NCI-H774 (cell line): ENCODE measurements at places on chromosomes 1 and 21.

GRCh38 chr1:21024918-21025317, 151.8 kb downstream of the EIF4G3 start:
- DNase-seq, result no peak

GRCh38 chr1:204149635-204150565, 1.9 kb downstream of the ETNK2 start:
- DNase-seq, result no peak

- DNase-seq, result peak; percentile 40
Observed at GRCh38 chr1:46547481-46548383, 3.7 kb downstream of the KNCN start.

DNA sequence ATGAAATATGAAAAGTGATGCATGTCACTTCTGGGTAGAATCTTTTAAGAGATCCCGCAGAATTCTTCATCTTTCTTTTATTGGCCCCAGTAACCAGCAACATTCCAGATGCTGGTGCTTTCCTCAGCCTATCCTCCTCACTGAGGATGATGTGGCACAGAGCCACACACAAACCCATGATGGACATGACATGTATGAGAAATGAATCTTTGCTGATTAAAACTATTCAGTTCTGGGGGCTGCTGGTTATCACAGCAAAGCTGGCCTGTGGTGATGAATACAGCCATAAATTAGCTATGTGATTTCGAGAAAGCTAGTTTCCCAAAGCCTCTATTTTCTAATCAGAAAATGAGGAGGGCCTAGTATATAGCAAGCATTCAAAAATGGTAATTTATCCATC, 8.3 kb upstream of the ERICH3 start:
- no peak for DNase-seq

DNA sequence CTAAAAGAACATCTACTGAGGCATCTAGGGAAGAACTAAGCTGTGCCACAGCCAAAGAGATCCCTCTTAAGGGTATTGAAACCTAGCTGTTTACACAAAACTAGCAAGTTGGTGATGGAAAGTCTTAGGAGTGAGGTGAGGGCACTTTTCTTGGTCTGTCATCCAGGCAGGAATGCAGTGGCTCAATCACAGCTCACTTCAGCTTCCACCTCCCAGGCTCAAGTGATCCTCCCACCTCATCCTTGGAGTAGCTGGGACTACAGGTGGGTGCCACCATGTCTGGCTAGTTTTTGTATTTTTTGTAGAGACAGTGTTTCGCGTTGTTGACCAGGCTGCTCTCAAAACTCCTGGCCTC, 2.4 kb downstream of the PLEKHO1 start:
- DNase-seq, result no peak

DNA sequence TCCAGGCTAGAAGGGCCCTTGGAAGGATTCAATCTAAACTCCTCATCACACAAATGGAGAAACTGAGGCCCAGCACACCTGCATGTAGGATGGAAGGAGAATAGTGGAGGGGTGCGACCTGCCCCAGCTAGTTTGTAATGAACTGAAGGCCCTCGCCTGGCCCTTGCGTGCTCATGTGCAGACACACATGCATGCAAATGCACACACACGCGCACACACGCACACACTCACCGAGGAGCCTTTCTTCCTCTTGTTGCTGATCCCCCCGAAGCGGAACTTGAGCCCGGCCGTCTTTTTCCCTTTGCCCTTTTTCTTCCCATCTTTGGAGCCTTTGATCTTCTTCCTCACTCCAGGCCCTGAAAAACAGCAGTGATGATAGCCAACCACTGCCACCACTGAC, 27.9 kb downstream of the CHD5 start:
- no peak for DNase-seq

DNA sequence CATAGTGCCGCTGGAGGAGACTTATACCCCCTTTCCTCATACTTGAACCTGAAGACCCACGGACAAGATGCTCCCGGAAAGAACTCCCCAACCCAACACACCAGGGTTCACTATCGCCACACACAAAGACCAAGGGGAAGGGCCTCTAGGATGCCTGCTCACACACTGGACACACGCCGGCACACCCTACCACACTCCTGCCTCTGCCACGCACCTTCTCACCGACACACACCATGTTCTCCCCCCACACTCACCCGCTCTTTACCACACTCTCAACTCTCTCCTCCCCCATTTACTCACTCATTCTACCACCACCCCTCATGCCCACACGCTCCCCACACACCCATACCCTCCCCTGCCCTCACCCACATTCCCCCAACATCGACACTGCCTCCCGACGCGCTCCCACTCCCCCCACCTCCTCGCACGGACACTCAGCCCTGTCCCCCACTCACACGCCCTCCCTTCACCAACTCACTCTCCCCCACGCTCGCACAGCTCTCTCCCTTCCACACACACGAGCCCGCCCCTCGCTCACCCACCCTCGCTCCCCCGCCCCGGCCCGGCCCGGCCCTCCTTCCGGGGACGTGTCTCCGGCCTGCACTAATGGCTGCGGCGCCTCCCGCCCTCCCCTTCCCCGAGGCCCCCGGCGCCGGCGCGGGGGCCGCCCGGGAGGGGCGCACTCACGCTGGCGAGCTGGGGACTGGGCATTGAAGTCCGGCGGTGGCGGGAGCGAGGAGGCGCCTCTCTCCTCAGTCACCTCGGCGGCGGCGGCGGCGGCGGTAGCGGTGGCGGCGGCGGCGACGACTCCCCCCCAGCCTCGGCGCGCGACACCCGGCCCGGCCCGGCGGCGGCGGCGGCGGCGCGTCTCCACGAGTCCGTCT, 626 bp downstream of the PTP4A2 start:
- peak; percentile 70 for DNase-seq

GRCh38 chr1:51863384-51863783, 15.1 kb downstream of the NRDC start:
- DNase-seq, result no peak

DNA sequence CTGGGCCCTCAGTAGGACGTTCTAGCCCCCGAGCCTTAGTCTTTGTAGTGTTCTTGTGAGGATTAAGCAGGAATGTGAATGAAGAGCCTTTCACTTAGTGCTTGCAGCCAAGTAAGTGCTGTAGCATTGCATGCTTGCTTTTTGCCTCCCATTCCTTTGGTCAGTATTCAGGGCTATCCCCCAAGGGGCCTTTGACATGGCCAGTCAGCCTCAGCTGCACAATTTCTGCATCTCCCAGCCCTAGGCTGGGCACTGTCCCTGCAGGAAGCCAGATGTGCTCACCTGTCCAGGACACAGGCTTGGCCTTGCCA, 30.5 kb downstream of the SOX13 start:
- DNase-seq, result no peak

- DNase-seq, result peak; percentile 28
Observed at GRCh38 chr21:29077651-29078090, 4.2 kb upstream of the CCT8 start.

DNA sequence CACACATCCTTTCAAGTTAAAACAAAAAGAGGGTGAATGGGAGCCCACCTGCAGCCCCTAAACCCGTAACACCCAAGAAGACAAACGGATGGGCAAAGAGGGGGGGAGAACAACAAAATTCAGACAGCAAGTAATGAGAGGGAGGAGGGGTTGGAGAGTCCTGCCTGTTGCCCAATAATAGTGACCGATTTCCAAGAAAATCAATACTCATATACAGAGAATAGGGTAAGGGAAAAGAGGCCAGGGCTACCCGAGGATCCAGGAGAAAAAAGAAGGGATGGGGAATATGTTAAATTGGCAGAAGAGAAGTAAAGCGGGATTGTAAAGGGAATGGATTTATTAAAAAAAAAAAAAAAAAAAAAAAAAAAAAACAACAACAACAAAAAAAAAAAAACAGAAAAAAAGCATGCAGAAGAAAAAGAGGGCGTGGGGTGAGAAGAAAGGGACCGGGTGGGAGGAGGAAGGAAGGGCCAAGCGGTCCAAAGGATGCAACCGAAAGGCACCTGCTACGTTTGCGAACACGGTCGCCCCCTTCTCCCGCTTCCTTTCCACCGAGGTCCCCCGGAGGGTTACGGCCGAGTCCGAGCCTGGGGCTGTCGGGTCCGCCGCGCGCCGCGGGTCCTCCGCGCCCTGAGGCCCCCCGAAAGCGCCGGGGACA, 930 bp downstream of the SLC30A10 start:
- DNase-seq, result no peak

- DNase-seq, result no peak
Observed at GRCh38 chr1:170594066-170594626, 62.2 kb downstream of the GORAB start.

GRCh38 chr1:161044908-161045735, 655 bp downstream of the USF1 start:
- peak; percentile 40 for DNase-seq

- peak; percentile 37 for DNase-seq
Observed at GRCh38 chr1:89986020-89986419, 8.9 kb upstream of the ZNF326 start.

- no peak for DNase-seq
Observed at GRCh38 chr21:17197996-17198395, 314.8 kb upstream of the CXADR start.

DNA sequence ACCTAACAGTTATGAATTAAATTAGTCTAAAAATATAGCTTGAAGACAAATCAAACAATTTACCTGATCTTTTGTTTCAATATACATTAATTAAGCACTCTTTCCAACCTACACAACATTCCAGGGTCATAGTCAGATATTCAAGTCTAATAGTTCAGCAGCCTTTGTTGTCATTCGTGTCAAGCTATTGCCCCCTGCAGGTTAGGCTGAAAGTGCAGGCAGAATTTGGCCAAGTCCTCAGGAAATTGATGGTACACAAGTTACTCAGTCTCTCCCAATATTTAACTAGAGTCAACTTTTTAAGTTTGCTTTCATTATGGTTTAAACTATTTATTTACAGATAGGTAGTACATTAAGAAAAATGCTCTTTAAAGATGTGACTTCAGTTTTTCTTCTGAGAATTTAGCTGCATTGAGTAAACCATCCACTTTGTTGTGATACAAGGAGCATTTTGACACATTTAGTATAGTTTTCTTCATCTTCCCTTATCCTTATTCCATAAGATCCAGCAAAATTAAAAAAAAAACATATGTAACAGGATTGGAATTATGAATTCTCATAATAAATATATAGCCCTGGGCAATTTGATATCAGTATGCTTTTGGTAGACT, 130.3 kb upstream of the DPYD start:
- DNase-seq, result peak; percentile 61

GRCh38 chr1:237108297-237109040, 66.5 kb downstream of the RYR2 start:
- DNase-seq, result no peak

- DNase-seq, result no peak
Observed at GRCh38 chr1:165476776-165477175, 31.9 kb upstream of the RXRG start.

- peak; percentile 61 for DNase-seq
Observed at GRCh38 chr21:33300701-33301631, 23.8 kb upstream of the IFNAR1 start.

DNA sequence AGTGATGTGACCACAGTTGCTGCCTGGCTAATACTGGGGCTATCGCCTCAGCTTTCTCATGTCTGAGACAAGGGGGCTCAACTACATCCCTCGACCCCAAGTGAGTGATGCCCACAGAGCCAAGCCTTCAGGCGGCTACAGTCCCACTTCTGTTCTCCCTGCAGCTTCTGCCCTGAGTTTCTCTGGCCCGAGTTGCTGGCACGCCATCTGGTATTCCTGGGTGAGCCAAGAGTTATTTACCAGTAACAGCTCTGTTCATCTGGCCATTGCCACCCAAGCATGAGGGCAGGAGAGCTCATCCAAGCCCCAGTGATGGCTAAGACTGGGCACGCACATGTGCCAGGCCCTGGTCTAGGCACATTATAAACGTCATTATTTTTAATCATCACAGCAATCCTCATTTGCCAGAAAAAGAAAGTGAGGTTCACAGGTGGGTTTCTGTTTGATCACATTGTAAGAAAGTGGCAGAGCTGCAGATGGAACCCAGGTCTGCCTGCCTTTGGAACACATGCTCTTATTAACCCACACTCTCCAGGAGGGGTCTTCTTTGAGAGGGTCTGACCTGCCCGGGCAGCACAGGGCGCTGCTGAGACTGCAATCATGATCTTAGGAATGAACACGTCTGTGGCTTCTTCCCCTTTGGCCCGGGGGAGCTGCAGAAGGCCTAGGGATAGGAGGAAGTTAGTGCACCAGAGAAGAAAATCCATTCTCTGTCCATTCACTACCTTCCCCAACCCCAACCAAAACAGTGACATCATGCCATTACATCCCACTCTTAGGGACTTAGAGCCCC, 27.5 kb downstream of the KCND3 start:
- no peak for DNase-seq

- no peak for DNase-seq
Observed at GRCh38 chr1:107776900-107777663, 187.9 kb downstream of the VAV3 start.

DNA sequence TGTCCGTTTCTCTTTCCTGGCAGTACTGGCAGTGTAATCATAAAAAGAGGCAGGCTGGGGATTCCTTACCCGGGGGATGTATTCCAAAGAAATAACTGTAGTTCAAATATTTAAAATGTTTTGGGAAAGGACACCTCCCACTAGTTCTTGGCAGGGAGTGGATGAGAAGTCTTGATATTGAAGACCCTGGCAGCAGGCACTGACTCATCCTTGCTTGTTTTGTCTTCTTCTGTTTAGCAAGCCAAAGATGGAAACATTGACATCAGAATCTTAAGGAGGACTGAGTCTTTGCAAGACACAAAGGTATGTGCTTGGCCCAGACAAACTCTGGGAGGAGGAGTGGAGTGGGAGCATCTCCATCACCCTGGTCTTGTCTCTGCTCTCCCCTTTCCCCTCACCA, 639 bp downstream of the IL20 start:
- DNase-seq, result no peak

- no peak for DNase-seq
Observed at GRCh38 chr1:99697580-99697979, 51.7 kb downstream of the PALMD start.

GRCh38 chr1:233024199-233024598, 73.8 kb downstream of the NTPCR start:
- DNase-seq, result no peak

- peak; percentile 49 for DNase-seq
Observed at GRCh38 chr1:6127587-6128163, 52.4 kb downstream of the CHD5 start.

GRCh38 chr1:179856296-179856695, 21.3 kb downstream of the TOR1AIP2 start:
- no peak for DNase-seq

DNA sequence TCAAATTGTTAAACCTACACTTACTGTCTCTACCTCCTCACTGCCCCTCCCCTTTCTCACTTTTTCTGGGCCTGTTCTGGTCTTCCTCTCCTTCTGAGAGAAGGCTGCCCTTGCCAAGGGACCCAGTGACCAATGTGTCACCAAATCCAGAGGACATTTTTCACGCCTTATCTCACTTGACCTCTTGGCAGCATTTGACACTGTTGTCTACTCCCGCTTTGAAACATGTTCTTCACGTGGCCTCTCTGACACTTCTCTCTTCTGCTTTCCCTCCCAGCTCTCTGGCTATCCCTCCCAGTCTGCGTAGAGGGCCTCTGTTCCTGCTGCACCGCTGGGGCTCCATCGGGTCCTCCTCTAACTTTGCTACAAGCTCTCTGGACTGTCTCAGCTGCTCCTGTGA, 25.3 kb downstream of the KCNQ4 start:
- no peak for DNase-seq

GRCh38 chr1:226126824-226127569, 59.5 kb downstream of the ACBD3 start:
- DNase-seq, result no peak

GRCh38 chr1:18290740-18291412, 183.3 kb downstream of the IGSF21 start:
- DNase-seq, result no peak

- no peak for DNase-seq
Observed at GRCh38 chr1:65279070-65279779, 30.1 kb upstream of the DNAJC6 start.
